ENCODE measurements at places on chromosomes 13 and 19.

DNA sequence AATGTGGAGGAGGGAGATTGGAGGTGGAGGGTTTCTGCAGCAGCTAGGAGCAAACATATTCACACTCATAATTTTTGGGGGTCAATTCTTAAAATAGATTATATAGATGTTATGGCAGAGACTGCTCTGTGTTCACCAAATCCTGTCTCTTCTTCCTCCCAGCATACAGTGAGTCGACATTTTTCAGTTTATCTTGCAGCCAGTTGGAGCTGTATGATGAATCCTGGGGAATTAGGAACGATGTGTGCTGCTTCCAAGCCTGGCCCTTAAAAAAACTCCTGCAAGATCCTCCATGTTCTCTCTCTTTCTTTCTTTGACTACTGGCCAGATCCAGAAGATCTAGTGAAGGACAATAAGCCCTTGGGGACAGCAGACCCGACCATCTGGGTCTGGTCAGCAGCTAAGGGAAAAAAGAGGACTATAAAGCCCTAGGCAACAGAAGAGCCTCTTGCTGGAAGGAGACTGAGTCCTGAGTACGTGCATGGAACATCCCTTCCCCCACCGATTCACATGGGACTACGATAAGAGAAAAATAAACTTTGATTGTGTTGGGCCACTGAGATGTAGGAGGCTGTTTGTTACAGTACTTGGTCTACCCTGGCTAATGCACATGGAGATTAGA is 55.8 kb upstream of the POMP start:
- DNase-seq = no peak

DNA sequence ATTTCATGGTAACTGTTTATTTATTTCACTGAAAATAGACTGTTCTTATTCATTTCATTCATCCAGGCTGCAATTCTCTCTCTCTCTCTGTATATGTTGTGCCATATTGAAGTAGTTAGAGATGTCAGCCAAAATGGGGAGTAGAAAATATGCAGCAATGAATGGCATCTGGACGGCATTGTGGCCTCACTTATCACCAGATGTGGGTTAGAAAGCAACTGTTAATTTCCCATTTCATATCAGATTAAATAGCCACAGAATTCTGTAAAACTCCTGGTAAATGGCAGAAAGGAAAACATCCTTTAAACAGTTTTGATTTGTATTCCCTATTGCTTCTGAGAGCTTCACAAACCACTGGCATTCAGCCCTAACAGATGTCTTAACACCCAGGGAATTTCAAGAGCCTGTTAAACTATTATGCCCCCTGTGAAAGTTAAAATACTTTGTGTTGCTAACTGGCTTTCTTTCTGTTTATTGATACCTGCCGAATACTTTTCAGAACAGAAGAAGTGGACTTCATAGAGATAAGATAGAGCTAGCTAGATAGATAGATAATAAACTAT is 1763.3 kb upstream of the MIR17HG start:
- DNase-seq = no peak

DNA sequence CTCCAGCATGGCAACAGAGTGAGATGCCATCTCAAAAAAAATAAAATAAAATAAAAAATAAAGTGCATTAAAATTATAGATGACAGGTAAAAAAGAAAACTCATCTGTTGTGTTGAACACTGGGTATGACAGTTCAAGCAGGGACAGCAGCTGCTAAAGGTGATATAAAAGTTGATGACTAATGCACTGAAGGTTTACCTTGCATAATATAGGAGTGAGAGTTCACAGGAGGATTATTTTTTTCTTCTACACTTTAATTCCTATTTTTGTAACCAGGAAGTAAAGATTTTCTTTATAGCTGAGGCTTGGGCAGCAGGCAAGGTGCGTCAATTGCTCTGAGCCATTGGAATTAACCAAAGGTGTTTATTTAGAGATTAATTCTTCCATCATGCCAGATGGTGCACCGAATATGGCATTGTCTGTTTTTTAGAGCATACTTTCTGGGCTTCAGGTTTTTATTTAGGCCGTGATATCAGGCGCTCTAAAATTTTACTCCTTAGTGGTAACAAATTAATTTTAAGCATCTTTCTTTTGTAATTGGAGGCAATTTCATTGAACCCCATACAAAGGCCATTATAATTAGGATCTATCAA is 337.0 kb upstream of the SLC10A2 start:
- no peak for DNase-seq

GRCh38 chr13:95433537-95433936 is 119.0 kb upstream of the CLDN10 start:
- no peak for DNase-seq

- no peak for DNase-seq
Measured at GRCh38 chr13:48775285-48775684, 121.6 kb downstream of the CYSLTR2 start.

GRCh38 chr13:33870046-33870668 is 52.2 kb downstream of the RFC3 start:
- DNase-seq = no peak

DNA sequence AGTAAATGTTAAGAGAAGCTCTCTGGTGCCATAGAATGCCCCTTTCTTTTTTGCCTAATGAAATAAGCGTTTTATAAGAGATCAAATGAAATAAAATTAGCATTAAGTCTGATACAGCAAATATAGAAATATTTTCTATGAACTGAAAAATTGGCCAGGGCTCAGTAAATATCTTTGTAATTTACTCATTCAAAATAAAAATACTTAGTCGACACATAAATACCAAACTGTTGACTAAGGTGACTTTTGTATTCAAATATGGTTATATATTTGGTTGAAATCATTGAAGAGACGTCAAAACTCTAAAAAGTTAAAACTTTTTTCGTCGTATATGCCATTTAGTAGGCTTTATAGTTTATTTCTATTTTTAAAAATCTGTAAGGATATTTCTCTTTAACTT is 25.6 kb downstream of the IPO5 start:
- no peak for DNase-seq

DNA sequence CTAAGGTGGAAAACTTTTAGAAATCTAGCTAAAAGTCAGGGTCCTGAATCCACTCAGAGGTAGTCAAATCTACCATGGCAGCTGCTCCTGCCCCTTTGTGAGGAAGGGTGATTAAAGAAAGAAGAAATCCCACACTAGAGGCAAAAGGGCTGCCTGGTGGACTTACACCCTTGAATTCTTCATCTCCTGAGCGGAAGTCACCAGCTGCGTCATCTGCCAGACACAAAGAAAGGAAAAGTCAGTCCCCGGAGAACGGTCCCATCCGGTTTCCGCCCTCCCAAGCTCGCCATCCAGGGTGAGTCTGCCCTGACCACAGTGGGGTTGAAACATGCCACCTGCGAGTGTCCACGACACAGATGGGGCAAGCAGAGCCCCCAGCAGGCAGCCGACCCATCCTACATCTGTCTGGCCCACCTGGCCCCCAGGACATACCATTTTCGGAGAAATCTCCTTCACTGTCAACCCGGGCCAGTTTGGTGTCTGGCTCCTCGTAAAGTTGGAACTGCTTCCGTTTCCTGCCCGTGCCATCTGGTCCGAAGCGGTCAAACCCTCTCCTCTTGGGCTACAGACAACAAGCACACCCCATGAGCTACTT is 7.7 kb downstream of the AKAP8 start:
- no peak for DNase-seq

DNA sequence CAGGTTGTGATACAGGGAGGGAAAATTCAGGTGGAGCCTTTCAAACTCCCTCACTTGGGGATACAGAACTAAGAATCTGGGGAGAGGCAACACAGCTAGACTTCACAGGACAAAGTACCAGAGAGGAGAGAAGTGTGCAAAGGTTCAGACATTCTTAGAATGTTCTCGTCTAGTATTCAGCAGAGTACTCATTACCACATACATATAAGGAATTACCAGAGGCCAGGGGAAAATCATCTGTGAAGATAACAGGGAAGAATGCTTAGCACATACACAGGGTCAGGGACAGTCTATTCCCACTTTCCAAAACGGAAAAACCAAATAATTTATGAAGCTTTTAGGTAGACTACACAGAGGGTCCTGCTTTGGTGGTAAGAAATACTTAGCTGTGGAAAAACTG is 58.1 kb downstream of the TRPC4 start:
- DNase-seq = no peak

DNA sequence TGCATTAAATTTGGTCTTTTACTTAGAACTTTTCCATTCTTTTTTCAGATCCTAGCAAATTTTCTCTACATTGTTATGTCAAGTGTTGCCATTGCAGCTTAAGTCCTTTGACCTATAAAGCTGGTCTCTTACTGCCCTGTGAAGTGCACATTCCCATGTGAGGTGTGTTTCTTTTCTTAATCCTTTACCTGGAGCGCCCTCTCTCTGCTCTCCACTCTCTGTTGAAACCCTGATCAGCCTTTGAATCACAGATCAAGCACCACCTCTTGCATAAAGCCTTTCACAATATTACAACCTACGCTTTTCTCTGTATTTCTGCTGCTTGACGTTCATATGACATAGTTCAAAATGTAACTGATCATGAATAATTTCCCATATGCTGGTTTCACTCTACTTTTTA is 84.8 kb downstream of the PCDH17 start:
- no peak for DNase-seq

- DNase-seq = no peak
Measured at GRCh38 chr19:19111136-19111835, 27.0 kb downstream of the TMEM161A start.

- no peak for DNase-seq
Measured at GRCh38 chr13:50685491-50685890, 158.0 kb downstream of the DLEU7 start.

DNA sequence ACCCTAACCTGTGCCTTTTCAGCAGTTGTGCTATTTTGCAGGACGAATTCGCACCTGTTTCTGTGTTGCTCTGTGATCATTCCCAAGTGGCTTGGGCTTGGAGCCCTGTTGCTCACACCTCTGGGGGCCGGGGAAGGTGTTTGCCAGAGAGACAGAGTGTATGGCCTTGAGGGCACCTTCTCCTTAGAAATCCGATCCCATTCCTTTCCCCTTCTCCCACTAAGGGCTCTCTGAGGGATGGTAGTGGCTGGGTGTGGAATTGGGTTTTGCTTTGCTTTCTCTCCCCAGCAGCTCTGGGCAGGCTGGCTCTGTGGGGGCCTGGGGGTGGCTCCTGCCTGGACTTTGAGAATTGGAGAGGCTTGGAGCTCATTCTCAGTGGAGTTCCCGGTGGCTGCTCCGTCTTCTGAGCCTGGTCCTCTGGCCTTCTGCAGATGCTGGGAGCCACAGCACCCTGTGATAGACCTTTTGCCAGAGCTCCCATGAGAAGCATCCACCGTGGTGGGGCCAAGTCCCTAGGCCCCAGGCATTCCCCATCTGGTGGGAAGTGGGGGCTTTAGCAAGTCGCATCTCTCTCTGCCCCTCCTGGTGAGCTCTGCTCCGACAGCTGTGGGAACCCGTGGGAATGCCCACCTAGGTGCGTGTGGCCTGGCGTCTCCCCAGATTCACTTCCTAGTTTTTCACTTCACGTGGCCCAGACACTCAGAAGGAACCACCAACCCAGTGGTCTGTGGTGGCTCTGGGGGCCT is 26.1 kb downstream of the ATP11A start:
- no peak for DNase-seq

DNA sequence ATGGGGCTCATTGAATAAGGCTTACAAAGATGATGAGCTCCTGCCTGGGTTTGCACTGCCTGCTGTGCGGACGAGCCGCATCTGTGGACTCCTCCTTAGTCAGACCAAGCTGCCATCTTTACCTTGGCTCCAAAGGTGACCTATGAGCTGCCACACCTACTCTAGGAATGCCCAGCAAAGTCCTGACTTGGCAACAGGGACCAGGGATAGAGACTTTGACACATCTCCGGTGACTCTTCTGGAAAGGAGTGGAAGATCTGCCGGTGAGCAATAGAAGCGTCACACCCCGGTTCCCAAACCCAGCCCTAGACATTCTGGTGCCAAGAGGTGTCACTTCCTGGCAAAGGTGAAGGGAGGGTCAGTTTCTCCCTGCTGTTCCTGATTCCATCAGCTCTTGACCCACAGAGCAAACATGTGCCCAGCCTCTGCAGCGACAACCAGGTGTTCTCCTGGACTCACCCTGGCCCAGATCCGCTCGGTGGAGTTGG is 50.2 kb upstream of the GTF3A start:
- no peak for DNase-seq

GRCh38 chr19:46825731-46826055 is 25.0 kb downstream of the AP2S1 start:
- no peak for DNase-seq

DNA sequence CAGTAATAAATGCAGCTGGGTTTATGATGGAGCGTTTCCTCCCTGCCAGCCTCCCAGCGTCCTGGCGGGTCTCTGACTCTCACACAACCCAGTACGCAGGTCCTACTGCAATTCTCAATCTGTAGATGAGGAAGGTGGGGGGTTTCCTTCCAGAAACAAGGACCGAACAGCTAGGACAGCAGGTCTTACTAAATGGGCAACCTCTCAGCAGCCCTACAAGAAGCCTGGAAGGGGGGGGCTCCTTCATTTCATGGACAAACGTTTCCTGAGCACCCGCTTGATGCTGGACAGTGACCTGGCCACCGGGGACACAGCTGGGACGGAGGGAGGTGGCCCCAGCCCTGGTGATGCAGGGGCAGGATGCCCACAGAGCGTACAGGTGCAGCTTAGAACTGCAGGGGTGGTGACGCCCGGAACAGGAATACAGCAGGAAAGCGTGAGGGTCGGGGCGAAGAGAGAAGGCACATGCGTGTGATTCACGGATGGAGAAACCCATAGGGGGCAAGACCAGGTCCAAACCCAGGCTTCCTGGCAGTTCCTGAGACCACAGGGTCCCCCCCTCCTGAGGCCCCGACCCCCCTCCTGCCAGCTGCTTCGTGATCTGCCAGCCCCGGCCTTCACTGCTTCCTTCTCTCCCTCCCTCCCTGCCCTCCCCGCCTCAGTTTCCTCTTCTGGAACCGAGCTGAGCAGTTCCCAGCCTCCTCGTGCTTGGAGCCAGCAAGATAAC is 732 bp upstream of the C2CD4C start:
- no peak for DNase-seq

DNA sequence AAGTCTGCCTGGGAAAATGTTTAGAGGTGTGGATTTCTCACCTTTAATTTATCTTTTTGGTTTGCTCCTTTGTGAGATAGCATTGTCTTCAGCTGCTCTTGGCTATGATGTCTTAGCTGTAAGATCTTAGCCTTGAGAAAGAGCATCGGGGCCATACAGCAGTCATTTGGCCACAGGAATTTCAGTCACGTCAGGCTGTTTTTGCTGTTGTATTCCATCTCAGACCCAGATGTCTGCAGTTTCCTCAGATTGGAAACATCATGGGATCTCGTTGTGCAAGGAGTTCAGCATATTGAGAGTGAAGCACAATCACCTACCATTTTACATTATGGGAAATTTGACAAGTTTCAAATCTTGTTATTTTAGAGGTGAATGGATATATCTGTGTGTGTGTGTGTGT is 89.3 kb upstream of the C1QTNF9B start:
- DNase-seq = no peak

GRCh38 chr13:112106478-112107141 is 39.7 kb downstream of the SOX1 start:
- DNase-seq = no peak
